Posterior vena cava (tissue), 2 donors: ENCODE measurements at places on chromosomes 12 and 14.

GRCh38 chr12:41074473-41074769 is 113.7 kb upstream of the PDZRN4 start:
- no peak for DNase-seq

DNA sequence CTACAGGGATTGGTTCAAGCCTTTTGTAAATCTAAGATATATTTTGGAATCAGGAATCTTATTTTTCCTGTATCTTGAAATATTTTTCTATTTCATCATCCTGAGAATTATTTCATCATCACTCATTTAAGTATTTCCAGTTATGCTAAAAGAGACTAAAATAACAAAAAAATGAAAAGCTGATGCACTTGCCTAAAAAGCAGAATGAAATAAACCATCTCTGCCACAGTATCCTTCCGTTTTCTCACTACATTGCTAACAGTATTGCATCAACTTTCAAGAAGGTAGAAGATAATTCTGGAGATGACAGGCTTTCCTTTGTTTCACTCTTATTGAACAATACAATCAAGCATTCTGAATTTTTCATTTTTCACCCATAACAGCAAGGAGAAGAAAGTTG is 31.1 kb upstream of the EIF5 start:
- no peak for DNase-seq

- no peak for DNase-seq
Observed at GRCh38 chr14:21063479-21063878, 5.9 kb downstream of the RNASE8 start.

- DNase-seq = no peak
Observed at GRCh38 chr14:52078095-52078531, 9.3 kb upstream of the NID2 start.
